Neural cell (in vitro differentiated cells): ENCODE measurements at places on chromosomes 13 and 19. TPM values are rescaled to one million over a fixed set of nuclear protein-coding genes. Genes with fewer than 3 reads are reported as not detected.

The TBXA2R gene
- polyA plus RNA-seq = not detected in 2 replicates

The ZNF441 gene
- 137 and 138 TPM in 2 replicates for polyA plus RNA-seq

The GGACT gene
- 1.7 TPM in 2 replicates for polyA plus RNA-seq

The CA11 gene
- 105 and 108 TPM in 2 replicates for polyA plus RNA-seq

The ZNF829 gene
- polyA plus RNA-seq = 1.8 and 1.9 TPM in 2 replicates

The REEP6 gene
- polyA plus RNA-seq = 10.7 and 17.0 TPM in 2 replicates

The CCL25 gene
- polyA plus RNA-seq = 1.9 and 2.4 TPM in 2 replicates

The CEACAM16 gene
- not detected in 2 replicates for polyA plus RNA-seq

The TEKTIP1 gene
- polyA plus RNA-seq = 1.2 TPM in 1 of 2 replicates, not detected in the other

The ZNF792 gene
- 3.7 and 5.7 TPM in 2 replicates for polyA plus RNA-seq

The CCDC169 gene
- polyA plus RNA-seq = 3.8 and 6.9 TPM in 2 replicates

The SWSAP1 gene
- polyA plus RNA-seq = 2.1 and 2.4 TPM in 2 replicates

The NLRP4 gene
- not detected in 2 replicates for polyA plus RNA-seq

The GRWD1 gene
- polyA plus RNA-seq = 10.6 and 11.8 TPM in 2 replicates

The ATP4A gene
- 0.34 TPM in 1 of 2 replicates, not detected in the other for polyA plus RNA-seq

The ZNF208 gene
- polyA plus RNA-seq = not detected in 2 replicates

The WASF3 gene
- 44.5 and 49.1 TPM in 2 replicates for polyA plus RNA-seq

The ZNF610 gene
- polyA plus RNA-seq = 23.1 and 28.3 TPM in 2 replicates

The GJB2 gene
- not detected in 2 replicates for polyA plus RNA-seq

The CRTC1 gene
- polyA plus RNA-seq = 10.4 and 14.4 TPM in 2 replicates

The LIM2 gene
- polyA plus RNA-seq = not detected in 2 replicates

The OR4F17 gene
- polyA plus RNA-seq = 0.90 TPM in 1 of 2 replicates, not detected in the other

The ETV2 gene
- polyA plus RNA-seq = 0.58 TPM in 1 of 2 replicates, not detected in the other

The KLK5 gene
- polyA plus RNA-seq = not detected in 2 replicates

The SIGLEC7 gene
- not detected in 2 replicates for polyA plus RNA-seq

The S1PR4 gene
- not detected in 2 replicates for polyA plus RNA-seq

The PABPC3 gene
- polyA plus RNA-seq = not detected in 2 replicates

The MEDAG gene
- not detected in 2 replicates for polyA plus RNA-seq

The TOMM40 gene
- polyA plus RNA-seq = 48.4 and 59.2 TPM in 2 replicates

The DZIP1 gene
- 32.1 and 35.3 TPM in 2 replicates for polyA plus RNA-seq

The LILRB4 gene
- polyA plus RNA-seq = not detected in 2 replicates

The KCNC3 gene
- polyA plus RNA-seq = 0.97 and 1.1 TPM in 2 replicates

The C19orf81 gene
- 17.0 and 28.3 TPM in 2 replicates for polyA plus RNA-seq

The PCDH8 gene
- 2.4 and 6.9 TPM in 2 replicates for polyA plus RNA-seq

The AKT2 gene
- polyA plus RNA-seq = 131 and 132 TPM in 2 replicates
